ENCODE measurements at places on chromosomes 3 and 15. TPM values are rescaled to one million over a fixed set of nuclear protein-coding genes. Genes with fewer than 3 reads are reported as not detected.

- peak; percentile 18 for DNase-seq
Observed at GRCh38 chr15:66252685-66253417, 699 bp downstream of the MEGF11 start.

DNA sequence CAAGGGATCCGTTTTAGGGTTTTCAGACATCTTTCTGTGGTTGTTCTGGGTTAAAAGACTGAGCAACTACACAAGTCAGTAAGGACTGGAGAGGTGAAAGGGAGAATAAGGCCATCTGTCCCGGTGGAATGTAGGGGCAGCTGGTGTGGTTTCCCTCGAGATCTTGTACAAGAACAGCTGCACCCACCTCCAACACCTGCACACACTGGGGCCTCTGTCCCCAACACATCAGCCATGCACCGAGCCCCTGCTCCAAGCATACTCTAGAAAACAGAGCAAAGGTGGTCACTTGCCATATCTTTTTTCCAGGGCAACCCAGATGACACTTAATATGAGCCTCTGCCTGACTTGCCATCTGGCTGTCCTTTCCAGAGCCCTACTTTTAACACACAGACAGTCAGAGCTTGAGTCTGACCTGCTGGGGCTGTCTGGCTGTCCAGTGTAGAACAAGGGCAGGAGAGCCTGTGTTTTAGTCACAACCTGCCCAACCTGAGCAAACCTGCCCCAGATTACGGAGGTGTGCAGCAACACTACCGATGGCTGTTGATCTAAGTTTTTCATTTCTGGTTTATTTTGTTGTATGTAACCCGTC is 12.2 kb downstream of the MAN2A2 start:
- DNase-seq: no peak

HIGD2B gene
- total RNA-seq: not detected

- DNase-seq: no peak
Observed at GRCh38 chr3:52715714-52716305, 9.9 kb downstream of the SPCS1 start.

DNA sequence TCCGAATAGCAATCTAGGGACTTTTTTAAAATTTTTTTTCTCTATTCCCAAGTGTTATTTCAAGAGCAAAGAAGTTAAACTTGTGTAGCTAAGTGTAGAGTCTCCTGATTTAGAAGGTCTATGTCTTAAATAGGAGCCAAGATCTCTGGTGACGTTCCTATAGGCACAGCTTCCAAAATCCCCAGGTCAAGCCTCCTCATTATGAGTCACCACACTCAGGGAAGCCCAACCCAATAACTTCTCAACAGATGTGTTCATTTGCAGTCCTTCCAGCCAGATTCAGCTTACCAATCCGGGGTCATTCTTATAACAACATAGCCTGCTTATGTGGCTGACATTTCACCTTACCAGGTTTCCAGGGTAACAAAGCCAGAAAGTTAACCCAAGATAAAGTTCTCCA is 270.3 kb downstream of the IL5RA start:
- no peak for DNase-seq

- peak; percentile 39 for DNase-seq
Observed at GRCh38 chr3:136444581-136444980, 194.4 kb downstream of the PCCB start.

DNA sequence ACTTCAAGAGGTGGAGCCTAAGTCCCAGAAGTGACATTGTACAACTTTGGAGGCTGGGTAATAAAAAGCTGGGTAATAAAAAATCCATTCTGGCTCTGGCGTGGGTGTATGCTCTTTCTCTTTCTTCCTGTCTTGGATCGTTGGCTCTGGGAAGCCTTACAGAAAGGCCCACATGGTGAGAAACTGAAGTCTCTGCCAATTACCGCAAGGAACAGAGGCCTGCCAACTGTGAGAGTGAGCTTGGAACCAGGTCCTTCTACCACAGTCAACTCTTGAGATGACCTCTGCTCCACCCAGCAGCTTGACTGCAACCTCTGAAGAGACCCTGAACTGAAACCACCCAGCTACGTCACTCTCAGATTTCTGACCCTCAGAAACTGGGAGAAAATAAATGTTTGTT is 51.0 kb downstream of the NR2F2 start:
- no peak for DNase-seq

- no peak for DNase-seq
Observed at GRCh38 chr3:58333206-58334012, 717 bp downstream of the PXK start.

GLDN gene
- total RNA-seq: 0.09 TPM

DNA sequence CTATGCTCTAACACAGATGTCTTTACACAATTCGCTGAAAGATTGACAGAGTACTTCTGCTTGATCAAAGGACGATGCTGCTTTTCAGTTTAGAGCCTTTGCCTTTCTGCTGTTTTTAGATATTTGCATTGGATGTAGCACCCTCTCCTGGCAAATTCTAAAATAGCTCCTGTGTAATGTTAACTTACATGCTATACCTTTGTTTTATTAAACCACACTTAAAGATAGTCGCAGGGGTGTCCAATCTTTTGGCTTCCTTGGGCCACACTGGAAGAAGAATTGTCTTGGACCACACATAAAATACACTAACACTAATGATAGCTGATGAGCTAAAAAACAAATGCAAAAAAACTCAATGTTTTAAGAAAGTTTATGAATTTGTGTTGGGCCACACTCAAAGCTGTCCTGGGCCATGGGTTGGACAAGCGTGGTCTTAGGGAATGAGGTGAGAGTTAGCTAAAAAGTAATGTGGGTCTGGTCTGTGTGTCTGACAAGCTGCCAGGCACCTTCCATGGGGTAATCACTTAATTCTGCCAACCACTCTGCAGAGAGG is 62.9 kb downstream of the ATG7 start:
- DNase-seq: peak; percentile 50

DNA sequence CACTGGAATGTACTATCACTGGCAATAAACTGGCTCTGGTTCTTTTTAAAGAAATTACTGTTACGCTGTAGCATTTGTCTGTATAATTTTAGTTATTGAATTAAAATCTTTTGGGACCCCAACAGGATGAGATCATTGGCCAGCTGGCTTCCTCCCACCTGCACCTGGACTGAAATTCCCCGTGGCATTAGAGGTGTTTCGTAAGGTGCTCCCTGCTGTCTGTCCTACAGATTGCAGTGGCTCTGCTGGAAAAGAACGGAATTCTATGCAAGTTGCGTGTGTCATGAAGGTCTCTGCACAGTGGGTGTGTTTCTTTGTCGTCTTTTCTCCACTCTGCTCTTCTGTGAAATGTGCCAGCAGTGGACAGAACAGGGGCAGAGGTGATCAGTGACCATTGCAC is 383.4 kb downstream of the PTPRG start:
- DNase-seq: no peak

GRCh38 chr3:85360742-85361387 is 402.1 kb downstream of the CADM2 start:
- peak; percentile 14 for DNase-seq

FRMD4B gene
- 9.2 TPM for total RNA-seq

- DNase-seq: no peak
Observed at GRCh38 chr3:50192689-50193141, 1.3 kb downstream of the GNAT1 start.

SLC30A4 gene
- total RNA-seq: 6.8 TPM

DNA sequence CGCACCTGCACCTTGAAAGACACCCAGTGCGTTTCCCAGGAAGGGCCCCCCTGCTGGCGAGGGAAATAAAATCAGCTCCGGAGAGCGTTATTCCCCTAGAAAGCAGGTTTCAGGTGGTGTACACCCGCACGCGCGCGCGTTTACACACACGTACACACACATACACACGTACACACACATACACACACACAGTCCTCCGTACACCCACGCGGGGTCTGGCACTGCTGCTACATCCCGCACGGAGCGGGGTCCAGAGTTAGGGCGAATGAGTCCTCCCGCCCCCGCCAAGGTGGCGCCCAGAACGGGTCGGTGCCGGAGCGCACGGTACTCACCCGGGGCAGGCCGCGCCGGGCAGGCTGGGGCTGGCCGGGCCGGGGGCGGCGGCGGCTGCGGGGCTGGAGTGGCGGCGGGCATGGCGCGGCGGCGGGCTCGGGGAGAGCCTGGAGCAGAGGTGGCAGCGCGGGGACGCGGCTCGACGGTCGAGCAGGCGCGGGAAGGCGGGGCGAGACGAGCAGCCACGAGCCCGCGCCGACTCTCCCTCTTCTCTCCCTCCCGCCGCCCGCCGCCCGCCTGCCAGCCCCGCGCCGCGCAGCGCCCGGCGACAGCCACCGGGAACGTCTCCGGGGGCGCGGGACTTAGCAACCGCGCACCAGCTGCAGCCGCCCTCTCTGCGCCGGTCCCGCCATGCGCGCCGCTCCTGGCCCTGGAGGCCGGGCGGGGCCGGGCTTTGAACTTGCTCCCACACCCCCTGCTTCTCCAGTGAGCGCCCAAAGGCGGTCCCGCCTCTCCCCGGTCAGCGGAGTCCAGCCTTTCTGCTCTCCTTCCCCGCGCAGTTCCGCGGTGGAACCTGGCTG is at the start of gene DCLK3:
Gene DCLK3 (minus strand): TSS at position 704 of the 854 bp plus-strand sequence. CDS start 290 bp downstream, at position 414.
- no peak for DNase-seq

DNA sequence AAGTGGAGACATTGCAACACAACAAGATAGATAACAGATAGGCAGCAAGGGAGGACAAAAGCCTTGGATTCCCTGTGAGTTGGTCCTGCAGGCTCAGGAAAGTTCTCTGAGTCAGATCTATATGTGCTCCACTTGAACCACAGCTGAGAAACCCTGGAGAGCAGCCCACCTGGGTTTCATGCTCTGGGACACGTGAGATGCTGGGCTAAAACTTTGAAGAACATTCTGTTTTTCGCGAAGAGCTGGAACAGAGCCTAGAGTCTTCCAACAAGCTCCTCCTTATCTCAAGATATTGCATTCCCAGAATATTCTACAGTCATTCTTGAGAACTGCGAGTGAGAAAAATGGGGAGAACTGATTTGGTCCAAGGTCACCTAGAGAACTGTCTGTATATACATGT is 583.0 kb upstream of the ROBO1 start:
- peak; percentile 16 for DNase-seq

DNA sequence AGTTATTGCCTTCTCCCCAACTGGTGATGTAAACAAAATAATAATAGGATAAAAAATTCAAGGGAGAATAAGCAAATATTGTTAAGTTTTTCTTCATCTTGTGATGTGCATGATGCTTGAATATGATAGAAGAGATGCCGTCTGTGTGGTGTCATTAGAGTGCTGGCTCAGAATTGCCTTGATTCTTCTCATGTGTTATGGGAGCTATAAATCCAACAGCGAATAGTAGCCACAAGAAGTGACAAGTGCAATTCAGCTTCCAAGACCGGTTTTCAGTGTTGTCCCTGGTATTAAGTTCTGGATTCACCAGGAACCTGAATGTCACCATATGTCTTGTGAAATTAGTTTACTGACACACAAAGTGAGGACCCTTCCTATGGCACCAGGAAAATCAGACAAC is 547.0 kb downstream of the NSUN3 start:
- DNase-seq: no peak

DNA sequence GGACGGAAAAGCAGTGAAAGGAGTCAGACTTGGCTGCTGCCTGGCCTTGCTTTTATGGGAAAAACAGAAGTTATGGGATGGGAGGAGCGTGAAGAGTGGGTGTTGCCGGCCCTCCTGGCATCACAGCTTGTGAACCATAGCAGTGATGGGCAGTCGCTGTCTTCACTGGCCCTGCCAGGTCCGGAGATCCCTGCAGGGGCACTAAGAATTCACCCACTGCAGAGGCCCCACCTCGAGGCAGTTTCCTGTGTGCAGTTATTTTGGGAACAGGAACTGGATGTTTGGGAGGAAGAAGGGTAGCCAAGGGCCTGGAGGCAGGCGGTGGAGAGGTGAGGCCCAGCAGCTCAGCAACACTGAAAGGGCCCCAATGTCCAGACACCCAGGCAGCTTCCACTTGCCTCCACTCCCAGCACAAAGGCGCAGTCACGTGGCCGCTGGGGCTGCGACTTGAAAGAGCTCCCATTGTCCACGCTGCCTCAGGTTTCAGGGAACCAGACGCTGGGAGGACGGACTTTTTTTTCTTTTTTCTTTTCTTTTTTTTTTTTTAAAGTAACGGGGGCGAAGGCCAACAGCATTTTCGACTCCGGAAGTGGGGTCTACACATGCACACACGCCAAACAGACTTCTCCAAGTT is 255.6 kb downstream of the ZNF621 start:
- peak; percentile 60 for DNase-seq

GRCh38 chr3:134857356-134857755 is 62.3 kb downstream of the EPHB1 start:
- DNase-seq: no peak

- no peak for DNase-seq
Observed at GRCh38 chr3:4061783-4062360, 241.3 kb upstream of the SETMAR start.

DNA sequence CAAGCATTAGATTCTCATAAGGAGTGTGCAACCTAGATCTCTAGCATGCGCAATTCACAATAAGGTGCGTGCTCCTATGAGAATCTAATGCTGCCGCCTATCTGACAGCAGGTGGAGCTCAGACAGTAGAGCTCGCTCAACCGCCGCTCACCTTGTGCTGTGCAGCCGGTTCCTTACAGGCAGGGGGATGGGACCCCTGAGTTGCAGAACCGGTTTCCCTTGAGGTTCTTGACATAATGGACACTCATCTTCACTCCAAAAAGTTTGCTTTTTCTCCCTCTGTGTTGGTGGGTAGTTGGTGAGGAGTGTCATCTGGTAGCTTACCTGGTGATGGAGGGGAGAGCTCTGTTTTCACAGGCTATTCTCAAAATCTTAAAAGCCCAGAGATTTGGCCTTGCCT is 324.0 kb upstream of the TBL1XR1 start:
- DNase-seq: no peak

ANKUB1 gene
- not detected for total RNA-seq

RNF168 gene
- total RNA-seq: 18.3 TPM

DNA sequence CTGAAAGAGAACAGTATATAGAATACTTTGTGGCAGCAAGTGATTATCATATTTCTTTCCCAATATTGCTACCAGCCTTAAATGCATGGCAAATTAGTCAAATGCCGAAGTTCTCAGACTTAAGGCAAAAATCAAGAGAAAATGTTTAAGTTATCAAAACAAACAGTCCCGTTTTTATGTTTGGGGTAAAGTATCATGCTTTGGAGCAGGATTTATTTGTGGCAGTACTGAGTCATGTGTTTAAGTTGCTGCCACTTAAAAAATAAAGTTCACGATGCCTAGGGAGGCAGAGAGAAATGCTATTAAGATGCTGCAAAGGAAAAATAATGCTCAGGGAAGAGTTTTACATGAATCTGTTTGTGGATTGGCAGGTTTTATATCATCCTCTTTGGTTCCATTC is 417.4 kb upstream of the MDFIC2 start:
- DNase-seq: no peak

ITIH3 gene
- total RNA-seq: 0.36 TPM

EXD1 gene
- not detected for total RNA-seq

RHOV gene
- 0.43 TPM for total RNA-seq
